CD4-positive, alpha-beta T cell treated with Interleukin-15 for 4 hours (primary cell): ENCODE measurements at places on chromosomes 13 and 19.

DNA sequence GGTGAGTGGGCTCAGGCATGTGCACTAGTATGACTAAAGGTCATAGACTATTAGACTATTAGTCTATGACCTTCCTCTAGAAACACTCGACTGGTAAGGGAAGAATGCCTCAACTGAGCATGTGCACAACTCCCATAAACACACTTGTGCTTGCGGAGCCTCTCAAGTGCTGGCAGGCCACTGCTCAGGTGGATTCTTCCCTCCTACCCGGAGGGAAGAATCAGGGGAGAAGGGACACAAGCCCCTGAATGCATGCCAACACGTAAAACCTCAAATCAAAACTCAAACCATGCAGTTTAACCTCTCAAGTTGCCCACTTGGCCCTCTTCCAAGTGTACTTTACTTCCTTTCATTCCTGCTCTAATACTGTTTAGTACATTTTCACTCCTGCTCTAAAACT, 287.6 kb upstream of the SGCG start:
- no peak for DNase-seq

DNA sequence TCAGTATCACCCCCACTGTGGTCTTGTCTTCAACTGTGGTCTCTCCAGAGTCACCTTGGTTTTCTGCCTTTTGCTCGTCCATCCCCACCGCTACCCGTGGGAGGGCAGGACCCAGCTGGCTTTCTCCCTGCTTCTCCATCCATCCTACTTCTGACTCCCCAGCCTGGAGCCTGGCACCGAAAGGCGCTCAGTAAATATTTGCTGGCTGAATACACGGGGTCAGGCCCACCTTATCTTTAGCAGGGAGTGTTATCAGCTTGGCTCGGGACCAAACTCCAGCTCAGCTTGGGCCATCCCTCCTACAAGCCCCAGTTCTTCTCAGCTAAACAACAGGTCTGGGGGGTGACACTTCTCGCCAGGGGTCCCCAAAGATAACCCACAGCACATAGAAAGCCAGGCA, 62.0 kb upstream of the KLF2 start:
- DNase-seq: no peak

DNA sequence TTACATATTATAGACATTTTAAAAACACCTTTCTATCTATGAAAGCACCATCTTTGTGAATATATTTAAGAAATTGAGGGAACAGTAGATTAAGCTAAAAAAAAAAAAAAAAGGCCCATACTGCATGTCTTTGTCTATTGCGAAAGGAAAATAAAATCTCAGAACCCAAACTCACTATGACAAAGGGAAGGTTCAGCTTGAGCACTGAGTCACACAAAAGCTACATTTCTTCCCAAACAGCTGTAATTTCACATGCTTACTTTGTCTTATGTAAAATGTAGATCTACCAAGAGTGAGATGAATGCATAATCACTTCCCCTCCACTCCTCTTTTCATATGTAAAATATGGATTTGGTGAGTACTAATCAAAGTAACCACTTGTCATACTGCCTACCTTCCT, 640.1 kb upstream of the KLF12 start:
- no peak for DNase-seq

DNA sequence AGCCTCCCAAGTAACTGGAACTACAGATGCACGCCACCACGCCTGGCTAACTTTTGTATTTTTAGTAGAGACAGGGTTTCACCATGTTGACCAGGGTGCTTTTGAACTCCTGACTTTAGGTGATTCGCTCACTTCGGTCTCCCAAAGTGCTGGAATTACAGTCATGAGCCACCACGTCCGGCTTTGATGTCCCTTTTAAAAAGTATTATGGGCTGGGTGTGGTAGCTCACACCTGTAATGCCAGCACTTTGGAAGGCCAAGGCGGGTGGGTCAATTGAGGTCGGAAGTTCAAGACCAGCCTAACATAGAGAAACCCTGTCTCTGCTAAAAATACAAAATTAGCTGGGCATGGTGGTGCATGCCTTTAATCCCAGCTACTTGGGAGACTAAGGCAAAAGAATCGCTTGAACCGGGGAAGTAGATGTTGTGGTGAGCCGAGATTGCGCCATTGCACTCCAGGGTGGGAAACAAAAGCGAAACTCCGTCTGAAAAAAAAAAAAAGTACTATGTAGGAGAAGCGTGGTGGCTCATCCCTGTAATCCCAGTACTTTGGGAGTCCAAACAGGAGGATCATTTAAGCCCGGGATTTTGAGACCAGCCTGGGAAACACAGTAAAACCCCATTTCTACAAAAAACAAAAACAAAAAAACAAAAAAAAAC, 22.8 kb upstream of the ERVV-1 start:
- no peak for DNase-seq

- no peak for DNase-seq
Observed at GRCh38 chr13:36154567-36155291, 23.5 kb upstream of the DCLK1 start.

- DNase-seq: no peak
Observed at GRCh38 chr13:109256866-109257760, 529.3 kb downstream of the IRS2 start.
